ENCODE measurements at places on chromosomes 3 and 15.
A peak's percentile ranks its signal among the peaks of the same experiment; 100 is the strongest.

GRCh38 chr3:136694321-136694720 is 57.9 kb downstream of the STAG1 start:
- no peak for DNase-seq
- H3K4me3 ChIP-seq, result no peak overlapping the region
- peaks cover 24% of the 10 kb centered on the region for H3K4me1 ChIP-seq
- peaks cover 43% of the 10 kb centered on the region for H3K36me3 ChIP-seq

- H3K4me1 ChIP-seq, result peaks cover 42% of the 10 kb centered on the region
- H3K4me3 ChIP-seq, result peak within 1 kb of the TSS; percentile 75
- no peak for DNase-seq
- no peaks in the 10 kb centered on the region for H3K36me3 ChIP-seq
- no peak within 1 kb of the TSS for H3K27ac ChIP-seq
Observed at GRCh38 chr3:111998636-111999483, at the start of gene TAGLN3. TSS of gene TAGLN3 (plus strand) at chr3:111998922. CDS start at chr3:111999423, 501 bp downstream.

GRCh38 chr3:124419303-124419702 is 310.9 kb upstream of the UMPS start:
- no peak overlapping the region for H3K4me3 ChIP-seq
- H3K4me1 ChIP-seq, result no peaks in the 10 kb centered on the region
- no peak for DNase-seq
- H3K27ac ChIP-seq, result no peak overlapping the region
- peaks cover 7% of the 10 kb centered on the region for H3K27me3 ChIP-seq
- H3K36me3 ChIP-seq, result no peaks in the 10 kb centered on the region

DNA sequence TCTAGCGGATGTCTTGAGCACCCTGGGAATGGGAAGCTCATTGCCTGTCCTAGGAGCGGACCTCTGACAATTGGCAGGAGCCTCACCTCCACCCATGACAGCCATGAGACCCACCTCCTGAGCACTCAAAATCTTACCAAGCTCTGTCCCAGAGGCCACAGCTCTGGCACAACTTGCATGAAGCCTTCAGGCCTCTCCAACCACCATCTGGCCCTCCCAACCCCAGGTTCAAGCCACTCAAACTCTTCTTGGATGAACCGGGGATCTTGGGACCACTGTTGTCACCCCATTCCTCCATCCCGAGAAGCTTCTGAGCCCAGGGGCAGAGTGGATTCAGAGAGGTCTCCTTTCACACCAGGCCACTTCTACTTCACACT is 1.5 kb downstream of the VIPR1 start:
- H3K4me3 ChIP-seq, result peak overlapping the region; percentile 50
- peaks cover 59% of the 10 kb centered on the region for H3K4me1 ChIP-seq
- H3K27me3 ChIP-seq, result peaks cover 25% of the 10 kb centered on the region
- no peaks in the 10 kb centered on the region for H3K36me3 ChIP-seq

- peaks cover 20% of the 10 kb centered on the region for H3K27me3 ChIP-seq
- H3K27ac ChIP-seq, result no peak overlapping the region
- H3K4me3 ChIP-seq, result no peak overlapping the region
- H3K4me1 ChIP-seq, result no peaks in the 10 kb centered on the region
Observed at GRCh38 chr15:65411465-65412071, 11.2 kb downstream of the IGDCC4 start.

GRCh38 chr3:45547764-45548680 is 46.5 kb upstream of the LIMD1 start:
- H3K27me3 ChIP-seq, result no peaks in the 10 kb centered on the region
- no peak overlapping the region for H3K27ac ChIP-seq
- H3K4me1 ChIP-seq, result peaks cover 16% of the 10 kb centered on the region

GRCh38 chr15:25793354-25794050 is 69.6 kb downstream of the ATP10A start:
- no peak overlapping the region for H3K4me3 ChIP-seq
- H3K36me3 ChIP-seq, result peaks cover 3% of the 10 kb centered on the region
- no peak for DNase-seq
- peaks cover 77% of the 10 kb centered on the region for H3K4me1 ChIP-seq

- H3K27ac ChIP-seq, result no peak overlapping the region
- H3K4me3 ChIP-seq, result no peak overlapping the region
- H3K27me3 ChIP-seq, result peaks cover 7% of the 10 kb centered on the region
- no peaks in the 10 kb centered on the region for H3K36me3 ChIP-seq
- H3K4me1 ChIP-seq, result peaks cover 8% of the 10 kb centered on the region
- no peak for DNase-seq
Observed at GRCh38 chr3:138888560-138888959, 53.8 kb upstream of the PIK3CB start.

- H3K4me1 ChIP-seq, result no peaks in the 10 kb centered on the region
- H3K27ac ChIP-seq, result no peak overlapping the region
- no peak overlapping the region for H3K4me3 ChIP-seq
- DNase-seq, result no peak
- no peaks in the 10 kb centered on the region for H3K36me3 ChIP-seq
Observed at GRCh38 chr3:192011137-192011536, 550.2 kb downstream of the PYDC2 start.

- no peak overlapping the region for H3K27ac ChIP-seq
- no peak overlapping the region for H3K4me3 ChIP-seq
- H3K4me1 ChIP-seq, result no peaks in the 10 kb centered on the region
Observed at GRCh38 chr3:78906930-78907329, 860.9 kb downstream of the ROBO1 start.

DNA sequence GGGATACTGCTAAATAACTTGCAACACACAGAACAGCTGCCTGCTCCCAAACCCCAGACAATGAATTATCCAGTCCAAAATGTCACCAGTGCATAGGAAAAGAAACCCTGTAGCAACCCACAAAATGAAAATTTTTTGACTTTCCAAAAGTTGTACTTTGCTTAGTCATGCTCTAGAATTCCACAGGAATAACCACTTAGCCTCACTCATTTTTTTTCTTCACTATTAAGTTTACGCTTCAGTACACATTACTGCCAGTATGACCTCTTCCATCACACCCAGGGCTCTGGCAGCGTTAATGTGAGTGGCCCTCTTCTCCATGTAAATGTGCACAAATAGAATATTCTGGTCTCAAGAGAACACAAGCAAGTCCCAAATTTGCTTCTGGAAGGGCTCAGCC is 259.8 kb downstream of the MAGI1 start:
- DNase-seq, result no peak
- no peak overlapping the region for H3K4me3 ChIP-seq
- H3K27ac ChIP-seq, result no peak overlapping the region
- no peaks in the 10 kb centered on the region for H3K4me1 ChIP-seq
- peaks cover 1% of the 10 kb centered on the region for H3K36me3 ChIP-seq

DNA sequence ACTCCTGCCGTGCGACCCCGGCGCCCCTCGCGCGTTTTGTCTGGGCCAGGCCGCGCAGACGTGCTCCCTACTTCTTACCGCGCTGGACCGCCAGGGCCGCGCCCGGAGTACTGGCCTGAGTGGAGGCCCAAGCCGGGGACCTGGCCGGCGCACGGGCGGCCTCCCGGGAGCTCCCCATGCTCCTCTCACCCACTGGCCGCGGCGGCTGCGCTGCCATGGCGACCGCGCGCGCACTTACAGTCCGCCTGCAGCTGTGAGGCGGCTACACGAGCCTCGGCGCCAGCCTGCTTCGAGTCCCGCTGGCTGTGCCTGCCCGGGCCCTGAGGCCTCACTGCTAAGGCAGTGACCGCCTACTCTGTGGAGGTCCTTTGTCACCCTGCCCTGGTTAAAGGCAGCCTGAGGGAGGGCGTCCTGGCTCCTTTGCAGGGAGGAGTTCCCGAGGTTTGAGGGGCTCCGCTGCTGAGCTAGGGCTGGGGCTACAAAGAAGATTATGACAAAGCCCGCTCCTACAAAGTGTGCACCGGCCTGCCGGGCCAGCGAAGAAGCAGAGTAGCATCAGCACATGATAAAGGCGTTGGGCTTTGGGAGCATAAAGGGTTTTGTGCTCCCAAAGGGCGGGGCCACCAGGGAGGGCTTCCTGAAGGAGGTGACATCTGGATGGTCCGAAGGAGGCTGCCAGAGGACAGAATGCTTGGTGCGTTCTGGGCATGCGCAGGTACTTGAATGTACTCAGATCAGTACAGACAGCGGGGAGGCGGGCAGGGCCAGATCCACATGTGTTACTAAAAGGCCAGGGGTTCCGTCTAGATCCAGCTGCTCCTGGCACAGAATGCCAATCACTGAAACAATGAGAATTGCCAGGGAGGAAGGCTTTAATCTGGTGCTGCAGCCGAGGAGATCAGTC is at the start of the genes LRRC34 and LRRIQ4:
Gene LRRC34, minus strand, starts transcription at position 573 of the 904 bp plus-strand sequence. Its CDS starts 356 bp downstream, at position 217.
Gene LRRIQ4, plus strand, starts transcription at position 539 of the 904 bp plus-strand sequence. CDS start 9,052 bp downstream, outside the sequence.
- H3K27ac ChIP-seq, result peak within 1 kb of the TSS; percentile 72
- H3K36me3 ChIP-seq, result peaks cover 11% of the 10 kb centered on the region
- peak; percentile 84 for DNase-seq

GRCh38 chr3:43994657-43995546 is 246.8 kb upstream of the TOPAZ1 start:
- peaks cover 85% of the 10 kb centered on the region for H3K27me3 ChIP-seq
- peak overlapping the region; percentile 94 for H3K4me3 ChIP-seq
- peaks cover 10% of the 10 kb centered on the region for H3K36me3 ChIP-seq
- peaks cover 38% of the 10 kb centered on the region for H3K4me1 ChIP-seq

DNA sequence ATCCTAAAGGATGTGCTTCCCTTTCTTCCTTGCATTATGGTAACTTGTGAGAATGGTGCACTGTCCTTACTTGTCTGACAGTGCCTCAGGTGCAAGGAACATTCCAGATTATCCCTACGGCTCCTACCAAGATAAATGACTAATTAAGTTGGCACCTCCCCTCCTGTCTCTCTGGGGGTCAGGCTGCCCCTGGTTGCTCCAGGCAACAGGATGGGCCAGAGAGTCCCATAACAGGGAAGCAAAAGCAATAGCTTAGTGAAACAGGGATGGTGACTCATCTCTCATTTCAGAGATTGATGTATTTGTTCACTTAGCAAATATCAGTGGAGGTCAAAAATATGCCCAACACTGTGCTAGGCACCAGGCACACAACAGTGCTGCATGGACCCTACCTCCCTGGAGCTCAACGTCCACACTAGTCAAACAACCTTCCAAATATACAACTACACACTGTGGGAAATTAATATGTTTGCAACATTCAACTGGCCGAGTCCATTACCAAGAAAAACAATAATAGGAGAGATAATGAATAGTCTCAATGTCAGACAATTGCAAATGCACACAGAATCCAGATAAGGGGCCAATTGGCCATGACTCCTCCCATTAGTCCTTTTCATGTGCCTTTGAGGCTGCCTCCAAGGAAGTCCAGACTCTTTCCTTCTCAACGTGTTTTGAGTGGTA is 249.0 kb downstream of the TLE3 start:
- H3K4me3 ChIP-seq, result no peak overlapping the region
- H3K4me1 ChIP-seq, result peaks cover 16% of the 10 kb centered on the region
- no peaks in the 10 kb centered on the region for H3K36me3 ChIP-seq
- no peak overlapping the region for H3K27ac ChIP-seq
- DNase-seq, result no peak
- H3K27me3 ChIP-seq, result peaks cover 9% of the 10 kb centered on the region

DNA sequence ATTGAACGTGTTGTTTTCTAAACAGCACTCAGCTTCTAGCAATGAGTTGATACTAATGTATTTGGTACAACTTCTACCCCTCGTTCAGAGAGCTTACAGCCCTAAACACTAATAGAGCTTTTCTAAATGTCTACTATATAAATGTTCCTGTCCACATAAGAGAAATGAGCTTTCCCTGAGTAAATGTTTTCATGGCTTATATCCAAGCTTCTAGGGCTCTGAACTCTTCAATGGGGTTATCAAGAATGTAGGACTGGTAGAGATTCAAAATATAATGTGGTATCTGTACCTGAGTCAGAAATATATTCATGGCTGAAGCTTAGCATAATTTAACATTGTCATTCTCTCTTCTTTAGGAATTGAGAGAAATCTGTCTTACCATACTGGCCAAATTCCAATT is 73.4 kb downstream of the SERPINI1 start:
- H3K4me1 ChIP-seq, result no peaks in the 10 kb centered on the region
- no peak overlapping the region for H3K4me3 ChIP-seq
- DNase-seq, result no peak
- H3K36me3 ChIP-seq, result no peaks in the 10 kb centered on the region

DNA sequence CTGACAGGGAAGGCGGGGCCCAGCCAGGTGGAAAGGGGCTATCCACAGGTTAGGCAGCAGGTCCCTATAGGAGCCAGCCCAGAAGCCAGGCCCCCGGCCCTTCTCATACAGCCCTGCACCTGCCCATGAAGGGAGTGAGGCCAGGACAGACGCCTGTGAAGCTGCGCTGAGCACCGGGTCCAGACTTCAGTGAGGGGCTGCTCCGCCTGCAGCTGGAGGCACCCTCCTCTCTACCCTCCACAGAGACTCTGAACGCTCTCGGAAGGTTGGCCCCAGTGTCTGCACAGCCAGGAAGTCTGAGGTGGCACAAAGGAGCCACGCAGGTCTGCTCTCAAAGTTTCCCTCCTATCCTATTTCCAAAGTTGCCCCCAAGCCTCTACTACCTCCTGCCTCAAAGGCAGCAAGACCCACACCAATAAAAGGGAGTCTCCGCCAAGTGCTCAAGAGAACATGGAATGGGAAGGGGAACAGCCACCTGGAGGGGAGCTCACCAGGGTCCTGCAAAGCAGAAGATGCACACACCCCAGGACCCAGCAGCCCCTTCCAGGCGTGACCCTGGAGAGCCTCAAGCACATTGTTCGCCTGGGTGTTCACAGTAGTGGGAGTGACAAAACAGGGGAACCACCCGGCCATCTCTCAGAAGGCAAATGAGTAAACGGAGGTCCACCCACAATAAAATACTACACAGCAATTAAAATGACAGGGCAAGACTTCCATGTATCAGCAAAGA is 19.5 kb downstream of the XXYLT1 start:
- H3K27me3 ChIP-seq, result no peaks in the 10 kb centered on the region
- H3K4me1 ChIP-seq, result peaks cover 36% of the 10 kb centered on the region
- DNase-seq, result no peak

GRCh38 chr3:32154205-32154579 is 47.8 kb downstream of the GPD1L start:
- peaks cover 7% of the 10 kb centered on the region for H3K36me3 ChIP-seq
- H3K27me3 ChIP-seq, result no peaks in the 10 kb centered on the region
- no peak overlapping the region for H3K4me3 ChIP-seq
- DNase-seq, result no peak
- no peak overlapping the region for H3K27ac ChIP-seq
- no peaks in the 10 kb centered on the region for H3K4me1 ChIP-seq

- H3K27me3 ChIP-seq, result peaks cover 71% of the 10 kb centered on the region
- H3K4me1 ChIP-seq, result peaks cover 10% of the 10 kb centered on the region
- no peaks in the 10 kb centered on the region for H3K36me3 ChIP-seq
- H3K27ac ChIP-seq, result no peak overlapping the region
- DNase-seq, result no peak
Observed at GRCh38 chr15:65374821-65375401, 2.9 kb downstream of the IGDCC3 start.
